ENCODE measurements at places on chromosomes 5 and 9.

GRCh38 chr9:128201441-128202369, 1.5 kb upstream of the DNM1 start:
- DNase-seq = no peak

DNA sequence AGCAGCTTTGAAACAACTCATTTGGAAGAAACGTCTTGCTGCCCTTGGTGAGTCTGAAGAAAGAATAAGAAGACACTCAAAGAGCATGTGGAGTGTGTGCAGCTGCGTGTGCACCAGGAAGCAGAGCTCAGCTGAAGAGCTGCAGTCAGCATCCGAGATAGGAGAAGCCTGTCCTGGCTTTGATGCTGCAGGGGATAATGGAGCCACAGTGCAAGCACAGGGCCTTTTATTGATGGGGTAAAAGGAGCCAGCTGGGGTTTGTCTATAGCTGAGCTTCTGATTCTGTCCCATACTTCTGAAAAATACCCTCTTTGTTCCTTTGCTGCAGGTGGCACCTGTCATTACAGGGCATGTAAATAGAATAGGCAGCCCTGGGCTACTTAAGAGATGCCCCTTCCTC, 375.7 kb upstream of the ZNF462 start:
- DNase-seq = no peak

GRCh38 chr5:156879665-156880285, 29.7 kb downstream of the PPP1R2B start:
- no peak for DNase-seq

DNA sequence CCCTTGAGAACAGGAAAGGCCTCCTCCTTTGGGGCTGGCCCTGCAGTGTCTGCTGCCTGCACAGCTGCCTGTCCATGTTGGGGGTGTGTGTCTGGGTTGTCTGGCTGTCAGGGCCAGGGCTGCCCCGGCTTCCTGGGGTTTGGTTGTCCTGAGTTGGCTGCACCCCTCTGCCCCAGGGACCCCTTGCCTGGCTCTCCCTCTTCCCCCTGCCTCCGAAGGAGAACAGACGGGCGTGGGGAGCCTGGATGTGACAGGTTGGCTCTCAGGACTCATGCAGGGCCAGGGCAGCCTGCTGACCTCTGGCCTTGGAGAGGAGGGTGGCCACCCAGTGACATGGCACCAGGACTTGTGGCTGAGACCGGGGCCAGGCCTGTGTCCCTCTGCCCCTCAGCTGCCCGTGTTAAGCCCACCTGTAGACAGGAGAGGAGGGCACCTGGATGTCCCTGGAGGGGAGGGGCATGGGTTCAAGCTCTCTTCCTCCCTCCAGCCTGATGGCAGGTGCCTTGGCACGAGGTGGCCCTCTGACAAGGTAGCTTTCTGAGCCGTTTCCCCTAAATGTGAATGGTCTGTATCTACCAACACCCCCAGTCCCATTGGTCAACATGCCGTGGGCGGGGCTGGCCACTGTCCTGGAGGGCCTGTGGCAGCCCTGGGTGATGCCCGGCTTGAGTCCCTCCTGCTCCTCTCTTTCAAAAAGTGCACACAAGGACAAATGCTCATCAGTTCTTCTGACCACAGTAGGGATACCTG, 34.9 kb downstream of the WNK2 start:
- DNase-seq = no peak

DNA sequence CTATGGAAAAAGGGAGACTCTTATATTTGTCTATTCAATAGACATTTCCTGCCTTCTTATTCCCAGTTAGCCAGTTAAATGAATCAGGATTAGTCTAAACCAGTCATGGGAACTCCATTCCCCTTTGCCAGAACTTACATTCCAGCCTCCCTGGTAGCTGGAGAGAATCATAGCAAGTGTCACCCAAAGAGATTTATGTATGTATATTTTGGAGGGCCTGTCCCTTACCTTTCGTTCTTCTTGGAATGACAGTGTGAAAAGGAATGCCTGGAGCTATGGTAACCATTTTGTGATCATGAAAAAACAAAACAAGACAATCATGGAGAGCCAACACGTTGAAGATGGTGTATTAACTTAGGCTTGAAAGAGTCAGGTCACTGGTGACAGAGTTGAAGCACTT, 627.7 kb downstream of the CCDC171 start:
- DNase-seq = no peak

All from activated T-cell treated with anti-CD3 and anti-CD28 coated beads, Interleukin-2, amount 50 U/mL, for 72 hours (primary cell).